ENCODE measurements at places on chromosomes 16 and 17.

DNA sequence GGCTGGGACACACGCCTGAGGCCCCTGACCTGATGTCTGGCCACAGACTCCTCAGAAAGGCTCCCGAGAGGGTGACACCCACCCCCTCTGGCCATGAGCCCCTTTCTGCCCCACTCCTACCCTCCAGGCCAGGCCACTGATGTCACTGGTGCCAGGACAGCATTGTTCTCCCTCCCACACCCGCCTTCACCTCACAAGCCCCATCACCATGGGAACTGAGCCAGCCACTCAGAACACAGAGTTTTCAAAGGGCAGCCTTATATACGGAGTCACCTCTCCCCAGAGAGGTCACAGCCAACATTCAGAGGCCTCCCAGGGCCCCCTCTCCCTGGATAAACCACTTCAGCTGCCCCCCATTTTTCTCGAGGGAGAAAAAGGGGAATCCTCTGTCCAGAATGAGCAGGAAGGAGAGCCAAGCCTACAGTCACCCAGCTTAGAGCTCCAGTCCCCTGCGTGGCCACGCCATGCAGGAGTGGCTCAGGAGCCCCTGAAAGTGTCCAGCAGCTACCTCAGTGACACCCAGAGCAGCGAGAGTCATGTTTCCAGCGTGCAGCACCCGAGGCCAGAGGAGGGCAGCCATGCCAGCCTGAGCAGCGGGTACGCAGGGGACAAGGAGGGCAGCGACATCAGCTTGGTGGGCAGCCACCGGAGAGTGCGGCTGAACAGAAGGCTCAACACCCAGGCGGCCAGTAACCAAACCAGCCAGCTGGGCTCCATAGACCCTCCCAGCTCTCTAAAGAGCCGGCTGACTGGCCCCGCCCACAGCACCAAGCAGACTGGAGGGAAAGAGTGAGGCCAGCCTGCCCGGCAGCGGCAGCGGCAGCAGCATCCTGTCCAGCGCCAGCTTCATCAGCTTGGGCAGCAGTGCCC, at the start of gene C16orf82:
Gene C16orf82 (plus strand): TSS at position 260 of the 870 bp plus-strand sequence.
- DNase-seq: no peak

DNA sequence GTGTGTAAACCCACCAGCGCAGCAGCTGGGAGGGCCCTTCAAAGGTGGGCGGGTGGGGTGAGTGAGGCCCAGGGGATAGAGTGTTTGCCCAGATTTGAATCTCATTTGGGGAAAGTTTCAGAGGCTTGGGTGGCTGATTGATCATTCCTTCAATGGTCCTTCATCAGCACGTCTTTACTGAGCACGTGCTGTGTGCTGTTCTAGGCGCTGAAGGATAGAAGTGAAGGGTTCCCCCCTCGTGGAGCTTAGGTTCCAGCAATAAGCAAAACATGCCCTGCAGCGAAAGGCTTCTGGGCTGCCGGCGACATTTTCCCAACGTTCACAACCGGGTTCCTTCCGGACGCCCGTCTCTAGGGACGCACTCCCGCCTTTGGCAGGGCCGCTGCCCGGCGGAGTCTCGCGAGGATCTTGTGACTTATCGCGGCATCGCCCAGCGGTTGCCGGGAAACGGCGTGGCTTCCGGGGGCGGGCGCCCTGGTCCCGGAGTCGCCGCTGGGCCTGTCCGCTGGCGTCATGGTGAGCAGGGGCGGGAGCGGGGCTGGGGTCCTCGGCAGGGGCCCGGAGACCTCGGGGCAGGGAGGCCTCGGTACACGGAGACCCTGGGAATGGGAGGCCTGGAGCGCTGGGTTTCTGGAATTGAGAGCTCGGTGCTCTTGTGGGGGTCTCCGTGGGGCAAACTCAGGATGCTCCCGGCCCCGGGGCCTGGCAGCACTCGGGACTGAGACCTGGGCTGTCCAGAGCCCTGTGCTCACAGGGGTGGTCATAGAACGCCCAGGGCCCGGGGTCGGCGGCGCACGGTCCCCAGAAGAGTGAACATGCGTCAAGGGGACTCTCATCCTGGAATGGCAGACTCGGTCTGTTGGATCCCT, 3.2 kb upstream of the DBNDD1 start:
- peak; percentile 62 for DNase-seq

GRCh38 chr17:38746004-38746848, 1.9 kb downstream of the PCGF2 start:
- no peak for DNase-seq

DNA sequence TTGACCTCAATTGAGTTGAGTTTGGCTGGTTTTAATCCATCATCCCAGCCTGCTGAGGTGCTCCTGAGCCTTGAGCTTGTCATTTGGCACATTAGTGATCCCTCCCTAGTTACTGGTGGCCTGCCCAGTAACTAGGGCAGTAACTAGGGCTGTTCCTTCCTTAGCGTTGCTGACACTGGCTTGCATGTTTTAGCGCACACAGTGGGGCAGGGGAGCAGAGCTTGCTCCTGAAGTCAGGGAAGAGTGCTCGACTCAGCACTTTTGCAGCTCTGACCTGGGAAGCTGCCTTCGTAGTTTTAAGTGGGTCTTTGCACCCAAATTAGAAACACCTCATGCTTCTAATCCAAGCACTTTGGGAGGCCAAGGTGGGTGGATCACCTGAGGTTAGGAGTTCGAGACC, 15.7 kb downstream of the CCDC42 start:
- DNase-seq: no peak

DNA sequence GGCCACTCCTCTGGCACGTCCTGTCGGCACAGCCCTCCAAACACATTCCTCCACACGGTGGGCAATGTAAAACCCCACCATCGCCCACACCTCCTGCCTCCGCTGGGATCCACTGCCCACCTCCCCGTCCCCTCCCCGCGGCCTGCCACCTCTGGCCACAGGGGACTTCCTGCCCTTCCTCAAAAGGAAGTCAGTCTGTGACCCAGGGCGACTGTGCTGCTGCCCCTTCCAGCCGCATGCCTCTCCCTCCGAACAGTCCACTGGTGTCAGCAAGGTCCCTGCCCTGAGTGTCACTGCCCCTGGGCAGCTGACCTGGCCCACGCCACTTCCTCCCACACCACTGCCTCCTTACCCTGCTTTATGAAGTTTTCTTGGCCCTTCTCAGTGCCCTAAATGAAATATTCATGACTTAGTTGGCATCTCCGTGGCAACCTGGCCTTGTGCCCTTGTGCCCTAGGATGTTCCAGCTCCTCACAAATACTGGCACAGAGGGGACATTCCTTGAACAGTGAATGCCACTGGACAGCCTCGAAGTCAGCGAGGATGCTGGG, 2.0 kb downstream of the PLD6 start:
- DNase-seq: no peak

DNA sequence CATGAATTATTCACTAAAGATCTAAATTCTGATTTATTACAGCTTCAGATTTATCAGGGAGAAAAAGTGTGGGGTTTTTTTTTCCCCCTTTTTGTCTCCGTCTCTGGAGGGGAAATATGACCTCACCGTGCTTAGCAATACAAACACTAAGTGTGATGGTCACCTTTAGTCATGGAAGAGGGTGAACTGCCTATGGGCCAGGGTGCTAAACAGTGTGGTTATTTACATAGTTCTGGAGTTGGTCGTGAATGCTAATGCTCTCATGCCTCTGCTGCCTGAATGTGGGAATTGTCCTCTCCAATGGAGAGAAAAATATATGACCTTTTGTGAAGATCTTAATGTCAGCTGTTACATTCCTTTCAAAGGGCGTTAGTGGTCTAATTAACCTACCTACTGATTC, 44.8 kb upstream of the MSI2 start:
- no peak for DNase-seq

DNA sequence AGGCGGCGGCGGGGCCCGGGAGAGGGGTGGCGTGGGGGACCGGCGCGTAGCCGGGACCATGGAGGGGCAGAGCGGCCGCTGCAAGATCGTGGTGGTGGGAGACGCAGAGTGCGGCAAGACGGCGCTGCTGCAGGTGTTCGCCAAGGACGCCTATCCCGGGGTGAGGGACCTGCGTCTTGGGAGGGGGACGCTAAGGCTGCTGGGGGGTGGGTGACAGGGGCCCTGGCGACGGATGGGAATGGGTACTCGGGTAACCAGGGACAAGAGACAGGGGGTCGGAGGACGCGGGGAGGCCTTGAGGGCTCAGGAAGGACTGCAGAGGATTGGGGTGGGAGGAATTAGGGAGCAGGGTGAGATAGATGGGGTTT, 243 bp downstream of the RND2 start:
- DNase-seq: no peak
